Cerebellar cortex (tissue), 1 donor: ENCODE measurements at places on chromosomes 3 and 15.
A peak's percentile ranks its signal among the peaks of the same experiment; 100 is the strongest.

- no peak for DNase-seq
These were observed 36.5 kb downstream of the ITGB5 start for GRCh38 chr3:124850633-124851032.

- DNase-seq: no peak
These were observed 406.5 kb upstream of the ARHGEF26 start for GRCh38 chr3:153714588-153715290.

GRCh38 chr3:118126751-118127150, 907.9 kb downstream of the IGSF11 start:
- DNase-seq: no peak

DNA sequence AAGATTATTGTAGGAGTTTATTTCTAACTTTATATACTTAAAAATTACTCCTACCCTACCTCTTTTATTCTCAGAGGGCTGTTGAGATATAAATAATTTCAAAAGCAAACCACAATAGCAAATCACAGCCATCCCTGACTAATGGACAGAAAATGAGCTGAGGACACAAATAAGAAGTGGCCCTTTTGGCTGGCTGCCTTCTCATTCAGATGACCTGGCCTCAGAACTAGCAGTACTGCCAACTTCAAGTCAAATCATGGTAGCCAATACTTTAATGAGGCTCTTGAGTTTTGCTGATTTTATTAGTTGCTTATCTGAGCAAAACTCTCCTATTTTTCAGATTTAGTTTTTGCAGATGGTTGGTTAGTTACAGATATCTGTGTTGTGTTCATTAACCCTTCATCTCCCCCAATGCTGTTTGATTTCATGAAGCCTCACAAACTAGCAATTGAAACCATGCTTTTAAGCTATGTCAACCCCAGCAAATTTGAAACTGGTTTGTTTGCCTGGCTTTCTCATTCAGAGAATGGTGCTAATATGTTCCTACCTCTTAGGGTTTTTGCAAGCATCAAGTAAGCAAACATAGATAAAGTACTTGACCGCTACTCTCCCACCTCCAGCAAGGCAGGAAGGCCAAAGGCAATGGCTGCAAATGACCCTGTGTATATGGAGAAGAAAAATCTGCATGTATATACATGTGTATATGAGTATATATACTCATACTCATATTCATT, 73.4 kb upstream of the HACD2 start:
- DNase-seq: peak; percentile 16

DNA sequence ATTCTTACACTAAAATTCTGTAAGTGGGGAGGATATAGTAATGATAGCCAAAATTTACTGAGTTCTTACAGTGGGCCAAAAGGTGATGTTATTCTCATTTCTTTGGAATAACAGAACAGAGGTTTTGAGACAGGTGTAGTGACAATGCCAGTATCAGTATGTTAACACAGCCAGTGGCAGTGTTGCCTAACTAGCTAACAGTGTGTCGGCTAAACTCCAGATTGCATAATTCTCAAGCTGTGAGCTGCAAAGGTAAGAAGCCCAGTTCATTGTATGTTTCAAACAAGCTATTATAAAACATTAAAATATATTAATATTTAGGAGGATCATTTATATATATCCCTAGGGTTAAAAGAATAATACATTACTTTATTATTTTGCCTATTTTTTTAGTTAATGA, 920 bp downstream of the SLC15A2 start:
- no peak for DNase-seq

DNA sequence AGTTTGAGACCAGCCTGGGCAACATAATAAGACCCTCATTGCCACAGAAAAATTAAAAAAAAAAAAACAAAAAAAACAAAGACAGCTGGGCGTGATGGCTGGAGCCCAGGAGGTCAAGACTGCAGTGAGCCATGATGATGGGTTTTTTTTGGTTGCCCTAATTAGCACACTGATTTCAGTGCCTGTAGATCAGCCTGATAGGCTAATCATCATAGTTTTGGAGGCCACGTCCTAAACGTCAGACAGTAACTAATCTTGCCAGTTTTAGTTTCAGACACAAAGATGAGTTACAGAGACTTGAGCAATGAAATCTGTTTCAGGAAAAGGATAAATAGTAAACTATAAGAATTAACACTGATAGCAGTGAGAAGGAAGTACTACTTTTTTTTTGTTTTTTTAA, 55.4 kb downstream of the LRCH3 start:
- peak; percentile 72 for DNase-seq

DNA sequence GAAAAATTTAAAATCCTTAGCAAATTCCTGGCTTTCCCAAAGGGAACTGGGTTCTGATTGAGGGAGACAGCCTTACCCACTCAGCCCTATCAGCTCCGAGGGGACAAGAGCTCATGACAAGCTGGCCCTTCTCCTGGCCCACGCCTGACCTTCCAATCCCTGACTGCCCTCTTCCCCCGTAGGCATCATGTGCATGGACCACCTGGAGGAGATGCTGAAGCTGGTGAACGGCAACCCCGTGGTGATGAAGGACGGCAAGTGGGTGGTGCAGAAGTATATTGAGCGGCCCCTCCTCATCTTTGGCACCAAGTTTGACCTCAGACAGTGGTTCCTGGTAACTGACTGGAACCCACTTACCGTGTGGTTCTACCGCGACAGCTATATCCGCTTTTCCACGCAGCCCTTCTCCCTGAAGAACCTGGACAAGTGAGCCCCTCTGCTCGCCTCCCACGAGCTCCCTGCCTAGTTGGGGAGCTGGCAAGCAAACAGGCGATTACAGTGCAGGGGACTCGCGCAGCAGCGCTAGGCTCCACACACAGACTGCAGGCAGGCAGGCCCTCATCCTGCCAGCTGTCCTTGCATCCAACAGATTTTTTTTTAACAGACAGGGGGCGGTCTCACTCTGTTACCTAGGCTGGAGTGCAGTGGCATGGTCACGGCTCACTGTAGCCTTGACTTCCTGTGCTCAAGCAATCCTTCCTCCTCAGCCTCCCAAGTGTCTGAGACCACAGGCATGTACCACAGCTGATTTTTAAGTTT, 16.8 kb downstream of the RPUSD3 start:
- DNase-seq: peak; percentile 23

GRCh38 chr3:41329881-41330280, 130.6 kb downstream of the CTNNB1 start:
- no peak for DNase-seq

DNA sequence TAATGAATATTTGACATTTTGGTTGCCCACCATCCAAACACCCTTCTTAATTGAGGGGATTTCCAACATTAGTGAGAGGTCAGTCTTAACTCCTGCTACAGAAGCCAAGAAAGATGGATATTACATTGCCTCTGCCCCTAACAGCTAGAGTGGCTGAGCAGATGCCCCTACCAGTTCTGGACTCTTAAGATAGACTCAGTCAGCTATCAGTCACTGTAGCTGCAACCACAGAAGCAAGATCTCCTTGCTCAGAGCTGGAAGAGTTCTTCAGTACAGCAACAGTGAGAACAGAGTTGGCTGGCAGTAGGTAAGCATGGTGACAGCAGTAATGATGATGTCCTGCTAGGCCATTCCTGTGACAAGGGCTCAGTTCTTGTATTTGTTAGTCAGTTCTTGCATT, 29.4 kb upstream of the TNFSF10 start:
- no peak for DNase-seq

DNA sequence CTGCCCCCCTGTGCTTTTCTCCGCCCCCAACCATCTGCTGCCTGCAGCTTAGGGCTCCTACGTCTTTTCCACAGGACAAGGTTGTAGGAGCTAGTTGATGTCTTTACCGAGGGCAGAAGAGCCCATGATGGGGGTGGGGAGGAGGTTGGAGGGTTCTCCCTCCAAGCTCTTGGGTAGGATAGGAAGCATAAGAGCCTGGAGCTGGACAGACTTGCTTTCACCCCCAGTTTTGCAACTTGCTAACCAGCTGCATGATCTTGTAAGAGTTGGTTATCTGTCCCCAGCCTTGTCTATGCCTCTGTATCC, 856 bp downstream of the ABCF3 start:
- no peak for DNase-seq

GRCh38 chr3:182618085-182618732, 175.1 kb upstream of the ATP11B start:
- peak; percentile 11 for DNase-seq

DNA sequence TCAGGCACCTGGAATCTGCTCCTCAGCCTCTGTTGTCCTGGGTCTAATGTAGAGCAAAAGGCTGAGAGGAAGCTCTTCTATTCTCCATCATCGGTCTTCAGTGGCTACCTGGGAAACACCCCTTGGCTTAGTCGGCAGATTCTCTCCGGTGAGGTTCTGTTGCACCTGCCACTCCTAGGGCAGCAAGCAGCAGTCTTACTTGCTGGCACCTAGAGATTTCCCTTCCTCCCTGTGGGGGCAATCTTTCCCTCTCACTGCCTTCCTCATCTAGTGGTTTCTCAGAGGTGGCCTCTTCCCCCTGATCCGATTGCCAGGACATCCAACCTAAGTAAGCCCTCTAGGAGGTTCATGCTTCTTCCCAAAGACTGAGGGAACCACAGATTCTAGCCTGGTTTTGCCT, 60.8 kb downstream of the PLS1 start:
- no peak for DNase-seq
